ENCODE measurements at places on chromosomes 5 and 9.

DNA sequence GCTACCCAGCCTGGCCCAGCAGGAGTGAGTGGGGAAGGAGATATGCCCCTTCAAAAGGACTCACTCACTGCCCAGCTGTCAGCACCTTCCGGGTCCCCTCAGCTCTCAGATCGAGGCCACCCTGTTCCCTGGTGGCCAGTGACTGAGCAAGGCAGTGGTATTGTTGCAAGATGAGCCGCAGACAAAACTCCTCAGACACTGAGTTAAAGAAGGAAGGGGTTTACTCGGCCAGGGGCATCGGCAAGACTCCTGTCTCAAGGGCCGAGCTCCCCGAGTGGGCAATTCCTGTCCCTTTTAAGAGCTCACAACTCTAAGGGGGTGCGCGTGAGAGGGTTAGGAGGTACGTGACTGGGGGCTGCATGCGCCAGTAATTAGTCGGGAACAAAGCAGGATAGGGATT is 9.7 kb upstream of the N4BP3 start:
- no peak for DNase-seq

DNA sequence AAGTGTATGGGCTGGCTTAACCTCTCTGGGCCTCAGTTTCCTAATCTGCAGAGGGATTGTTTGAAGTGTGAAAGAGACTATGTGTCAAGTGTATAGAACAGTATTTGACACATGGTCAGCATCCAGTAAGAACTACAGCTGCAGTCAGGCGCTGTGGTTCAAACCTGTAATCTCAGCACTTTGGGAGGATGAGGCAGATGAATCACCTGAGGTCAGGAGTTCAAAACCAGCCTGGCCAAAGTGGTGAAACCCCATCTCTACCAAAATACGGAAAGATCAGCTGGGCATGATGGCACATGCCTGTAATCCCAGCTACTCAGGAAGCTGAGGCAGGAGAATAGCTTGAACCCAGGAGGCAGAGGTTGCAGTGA is 31.9 kb upstream of the STING1 start:
- DNase-seq, result no peak

DNA sequence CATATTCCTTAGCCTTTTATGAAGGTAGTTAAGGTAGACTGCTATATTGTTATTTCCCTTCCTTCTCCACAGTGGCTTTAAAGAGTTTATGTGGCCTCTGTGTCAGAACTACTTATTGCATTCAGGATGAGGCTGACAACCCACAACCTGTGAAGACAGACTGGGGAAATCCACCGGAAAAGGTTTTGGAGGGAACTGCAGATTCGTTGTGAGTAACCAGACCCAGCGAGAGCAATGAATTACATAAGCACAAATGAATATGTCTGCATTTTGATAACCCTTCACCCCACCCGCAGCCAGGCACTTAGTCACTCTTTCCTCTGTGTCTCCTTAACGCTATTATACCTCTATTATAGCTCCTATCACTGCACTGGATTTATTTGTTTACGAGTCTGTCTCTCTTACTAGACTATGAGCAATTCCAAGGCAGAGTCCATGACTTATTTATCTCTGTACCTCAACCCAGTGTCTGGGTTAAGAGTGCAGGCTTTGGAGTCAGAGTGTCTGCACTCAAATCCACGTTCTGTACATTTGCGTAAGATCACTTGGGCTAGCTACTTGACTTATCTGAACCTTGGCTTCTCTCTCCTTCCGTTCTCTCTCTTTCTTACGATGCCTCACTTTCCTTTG is 19.2 kb downstream of the KCTD16 start:
- DNase-seq, result no peak

DNA sequence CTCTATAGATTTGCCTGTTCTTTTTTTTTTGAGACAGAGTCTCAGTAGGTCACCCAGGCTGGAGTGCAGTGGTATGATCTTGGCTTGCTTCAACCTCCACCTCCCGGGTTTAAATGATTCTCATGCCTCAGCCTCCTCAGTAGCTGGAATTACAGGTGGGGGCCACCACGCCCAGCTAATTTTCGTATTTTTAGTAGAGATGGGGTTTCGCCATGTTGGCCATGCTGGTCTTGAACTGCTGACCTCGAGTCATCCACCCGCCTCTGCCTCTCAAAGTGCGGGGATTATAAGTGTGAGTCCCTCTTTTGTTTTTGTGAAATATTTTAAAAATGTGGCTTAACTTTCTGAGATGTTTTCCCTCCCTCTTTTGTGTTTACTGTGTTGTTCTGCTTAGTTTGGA is 29.2 kb downstream of the HSPA4 start:
- DNase-seq, result no peak

GRCh38 chr9:71607461-71607881 is 160.8 kb downstream of the CEMIP2 start:
- no peak for DNase-seq

- no peak for DNase-seq
Observed at GRCh38 chr5:76341651-76342334, 61.3 kb upstream of the IQGAP2 start.

DNA sequence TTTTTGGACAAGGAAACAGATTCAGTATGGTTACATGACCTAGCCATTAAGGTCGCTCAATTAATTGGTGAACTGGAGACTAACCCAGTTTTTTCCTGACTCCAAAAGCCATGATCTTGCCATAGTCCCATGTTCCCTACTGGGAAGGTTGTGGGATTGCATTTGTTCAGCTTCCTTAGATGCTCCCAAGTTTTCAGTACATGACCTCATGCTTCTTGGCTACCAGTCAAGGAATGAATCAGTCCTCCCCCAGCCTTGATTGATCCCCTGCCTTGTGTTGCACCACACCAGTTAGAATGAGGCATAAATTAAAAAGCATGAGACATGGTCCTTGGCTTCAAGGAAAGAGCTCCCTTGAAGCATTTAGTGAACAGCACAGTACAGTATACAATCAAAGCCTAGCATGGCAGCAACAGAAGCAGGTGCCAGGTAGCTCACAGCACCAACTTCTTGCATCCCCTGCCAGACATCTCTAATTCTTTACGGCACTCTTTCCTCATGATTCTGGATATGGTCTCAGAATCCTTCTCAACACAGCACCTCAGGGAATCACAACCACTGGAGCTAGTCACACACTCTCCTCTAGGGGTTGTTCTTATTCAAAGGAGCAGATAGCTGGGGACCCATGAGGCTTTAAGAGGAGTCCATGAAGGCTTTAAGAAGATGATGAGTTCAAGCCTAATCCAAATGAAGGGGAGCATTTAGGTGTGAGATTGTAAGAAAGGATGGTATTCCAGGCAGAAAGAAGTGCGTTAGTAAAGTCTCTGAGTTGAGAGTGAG is 295.5 kb upstream of the CLINT1 start:
- no peak for DNase-seq

GRCh38 chr9:34982361-34982760 is 7.2 kb upstream of the DNAJB5 start:
- DNase-seq, result no peak

GRCh38 chr9:110078604-110079003 is 129.4 kb downstream of the C9orf152 start:
- DNase-seq, result no peak

DNA sequence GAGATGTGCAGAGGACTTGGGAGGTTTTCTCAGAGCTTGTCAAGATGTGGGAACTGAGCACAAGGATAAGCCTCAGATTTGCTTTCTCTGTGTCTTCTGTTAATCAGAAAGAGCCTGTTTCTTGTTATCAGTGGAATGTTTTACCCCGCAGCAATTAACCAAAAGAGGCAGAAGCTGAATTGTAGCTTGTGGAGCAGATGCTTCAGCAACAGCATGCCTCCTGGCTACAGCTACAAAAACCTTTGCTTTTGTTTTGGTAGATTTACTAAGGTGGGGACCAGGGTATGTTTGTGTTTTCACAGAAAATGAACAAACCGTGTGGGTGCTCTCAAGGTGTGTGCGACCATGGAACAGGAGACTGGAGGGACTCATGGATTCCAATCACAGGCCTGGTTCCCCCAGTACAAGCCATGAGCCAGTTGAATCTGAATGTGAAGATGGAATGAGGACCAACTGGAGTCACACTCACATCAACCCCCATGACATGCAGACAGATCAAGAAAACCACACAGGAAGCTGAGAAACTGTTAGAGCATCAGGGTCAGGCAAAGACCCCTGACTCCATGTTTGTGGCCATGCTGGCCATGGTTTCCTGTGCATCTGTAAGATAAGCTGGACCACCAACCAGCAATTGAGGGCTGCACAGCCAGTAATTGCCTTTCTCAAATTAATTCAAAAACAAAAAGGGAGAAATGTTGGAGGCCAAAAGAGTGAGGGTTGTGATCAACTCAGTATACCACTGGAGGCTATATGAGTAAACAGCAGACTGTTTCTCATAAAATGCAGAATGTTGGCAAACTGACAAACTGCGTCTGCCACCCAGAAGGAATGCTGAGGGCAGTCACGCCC is 6.9 kb downstream of the UGT3A2 start:
- DNase-seq, result no peak

- DNase-seq, result no peak
Observed at GRCh38 chr5:10367579-10367978, 14.1 kb downstream of the MARCHF6 start.

- DNase-seq, result no peak
Observed at GRCh38 chr9:127961613-127962155, 19.1 kb downstream of the EEIG1 start.

- DNase-seq, result no peak
Observed at GRCh38 chr5:127228540-127229184, 61.9 kb upstream of the MEGF10 start.
